ENCODE measurements at places on chromosomes 6 and 20.

- no peak for DNase-seq
Measured at GRCh38 chr20:22698259-22698842, 114.0 kb upstream of the FOXA2 start.

- DNase-seq = no peak
Measured at GRCh38 chr6:24353861-24354260, 4.0 kb downstream of the DCDC2 start.

GRCh38 chr20:64025826-64026412 lies 10.1 kb upstream of the C20orf204 start:
- no peak for DNase-seq

DNA sequence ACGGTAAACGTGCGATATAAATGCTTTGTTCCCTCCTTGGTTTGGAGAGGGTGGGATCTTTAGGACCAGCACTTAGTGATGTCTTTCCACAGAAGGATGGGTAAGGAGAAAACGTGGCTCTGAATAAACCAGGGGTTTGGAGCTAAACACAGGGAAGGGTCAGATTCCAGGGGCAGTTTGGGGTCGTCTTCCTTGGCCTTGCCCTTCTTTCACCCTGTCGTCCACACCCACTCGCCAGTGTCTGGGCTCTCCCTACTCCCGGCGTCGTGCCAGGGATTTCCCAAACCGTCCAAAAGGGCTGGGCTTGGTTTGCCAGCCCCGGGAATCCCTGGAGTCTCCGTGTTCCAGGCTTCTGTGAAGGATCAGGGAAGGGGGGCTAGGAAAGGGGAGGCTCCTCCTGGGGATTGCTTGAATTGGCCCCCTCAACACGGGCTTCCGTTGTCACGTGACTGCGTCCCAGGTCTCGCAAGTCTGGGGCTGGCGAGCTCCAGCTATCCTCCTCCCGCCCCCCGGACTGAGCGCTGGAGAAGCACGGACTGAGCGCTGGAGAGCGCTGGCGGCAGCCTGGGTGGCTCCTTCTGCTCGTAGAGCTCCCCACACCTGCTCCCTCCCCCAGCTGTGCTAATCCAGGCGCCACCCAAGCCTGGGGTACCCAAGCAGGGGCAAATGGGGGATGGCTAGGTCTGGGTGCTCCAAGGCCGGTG lies 9.4 kb upstream of the ARMC12 start:
- DNase-seq = peak; percentile 88

- peak; percentile 52 for DNase-seq
Measured at GRCh38 chr6:12459945-12460661, 169.9 kb downstream of the EDN1 start.

- DNase-seq = no peak
Measured at GRCh38 chr20:23879328-23879798, at the start of gene CST5. Gene CST5, minus strand, starts transcription at chr20:23879748. Its CDS starts 72 bp downstream, at chr20:23879676.

DNA sequence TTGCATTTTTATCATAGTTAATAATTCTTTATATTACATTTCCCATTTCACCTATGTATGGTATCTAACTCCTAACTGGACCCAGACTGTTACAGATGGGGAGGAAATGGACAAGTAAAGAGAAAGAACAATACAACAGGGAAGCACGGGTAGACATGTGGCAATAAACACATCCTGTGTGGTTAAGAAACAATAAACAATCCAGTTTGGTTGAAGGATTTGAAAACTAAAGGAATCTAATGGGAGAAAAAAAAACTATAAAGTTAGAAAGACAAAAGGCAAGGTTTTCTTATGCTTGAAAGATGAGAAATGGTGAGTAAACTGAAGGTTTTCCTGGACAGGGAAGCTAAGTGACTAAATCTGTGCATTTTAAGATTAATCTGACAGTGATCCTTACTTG lies 34.9 kb upstream of the ALDH8A1 start:
- DNase-seq = peak; percentile 26

DNA sequence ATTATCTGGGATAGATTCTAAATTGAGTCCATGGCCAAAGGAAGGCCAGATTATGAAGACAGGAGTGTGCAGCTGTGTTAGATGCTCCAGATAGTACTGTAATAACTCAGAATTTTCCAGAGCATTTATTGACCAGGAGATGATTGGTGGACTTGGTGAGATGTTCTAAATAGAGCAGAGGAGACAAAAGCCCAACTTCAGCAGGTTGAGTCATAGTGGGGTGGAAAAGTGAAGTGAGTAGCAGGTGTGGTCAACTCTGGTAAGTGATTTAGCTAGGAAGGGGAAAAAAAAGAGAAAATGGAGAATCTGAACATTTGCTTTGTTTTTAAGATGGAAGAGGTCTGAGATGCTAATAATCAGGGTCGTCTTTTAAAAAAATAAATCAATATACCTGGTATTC lies 227.4 kb downstream of the TMEM200A start:
- DNase-seq = no peak

DNA sequence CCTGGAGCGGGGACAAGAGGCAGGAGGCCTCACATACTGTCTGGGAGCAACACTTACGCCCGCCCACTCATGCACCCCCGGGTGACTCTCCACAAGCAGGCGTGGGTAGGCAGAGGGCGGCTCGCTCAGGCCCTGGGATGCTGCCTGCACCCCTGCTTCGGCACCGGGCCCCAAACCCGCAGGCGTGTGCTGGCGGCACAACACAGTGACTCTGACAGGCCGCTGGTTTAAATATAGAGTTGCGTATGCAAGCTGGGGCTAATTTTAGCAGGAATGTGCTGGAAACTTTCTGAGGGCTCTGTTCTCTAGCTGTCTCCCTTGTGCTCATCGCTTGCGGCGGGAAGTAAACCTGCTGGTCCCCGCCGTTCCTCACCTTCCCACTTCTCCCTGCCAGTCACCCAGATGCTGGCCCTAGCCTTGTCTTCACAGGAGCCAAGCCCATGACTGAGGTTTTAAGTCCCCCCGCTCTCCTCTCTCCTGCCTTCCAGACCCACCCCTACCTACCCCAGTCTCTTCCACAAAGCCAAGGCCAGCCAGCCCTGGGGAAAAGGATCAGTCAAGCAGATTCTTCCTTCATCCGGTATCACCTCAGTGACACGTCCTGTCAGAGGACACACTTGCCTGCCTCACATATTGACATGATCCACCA lies 94.5 kb upstream of the FOXP4 start:
- DNase-seq = peak; percentile 71

GRCh38 chr20:4056880-4057279 lies 41.5 kb upstream of the RNF24 start:
- DNase-seq = no peak

- peak; percentile 64 for DNase-seq
Measured at GRCh38 chr6:111263837-111264236, 176.5 kb downstream of the SLC16A10 start.

DNA sequence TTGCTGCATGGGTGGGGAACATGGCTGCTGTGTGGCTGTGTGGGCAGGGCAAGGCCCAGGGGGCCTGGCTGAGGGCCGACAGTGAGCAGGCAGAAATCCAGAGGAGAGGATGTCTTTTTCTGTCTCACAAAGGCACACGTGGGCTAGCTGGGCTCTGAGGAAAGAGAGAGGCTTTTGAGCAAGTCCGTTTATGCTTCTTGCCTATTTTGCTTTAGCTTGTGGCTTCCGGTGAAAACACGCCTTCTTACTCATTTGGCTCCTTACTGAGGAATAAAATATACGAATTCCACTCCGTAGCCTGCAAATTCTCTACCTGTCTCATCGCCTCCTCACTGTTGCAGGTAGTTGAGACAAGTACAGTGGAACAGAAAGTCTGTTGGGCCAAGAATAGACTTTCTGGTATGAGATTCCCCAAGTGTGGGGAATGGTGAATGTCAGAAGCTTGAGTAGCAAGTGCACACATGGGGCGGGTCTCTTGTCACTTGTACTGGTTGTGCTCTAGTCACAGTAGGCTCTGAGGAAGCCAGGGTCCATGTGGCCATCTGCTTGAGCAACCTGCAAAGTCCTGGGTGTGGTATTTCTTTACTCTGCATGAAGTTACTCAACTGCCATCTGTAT lies 28.4 kb downstream of the WRNIP1 start:
- no peak for DNase-seq

- DNase-seq = no peak
Measured at GRCh38 chr20:59954718-59955117, 3.5 kb upstream of the CDH26 start.

- DNase-seq = no peak
Measured at GRCh38 chr6:165920896-165921671, 246.6 kb downstream of the TBXT start.

DNA sequence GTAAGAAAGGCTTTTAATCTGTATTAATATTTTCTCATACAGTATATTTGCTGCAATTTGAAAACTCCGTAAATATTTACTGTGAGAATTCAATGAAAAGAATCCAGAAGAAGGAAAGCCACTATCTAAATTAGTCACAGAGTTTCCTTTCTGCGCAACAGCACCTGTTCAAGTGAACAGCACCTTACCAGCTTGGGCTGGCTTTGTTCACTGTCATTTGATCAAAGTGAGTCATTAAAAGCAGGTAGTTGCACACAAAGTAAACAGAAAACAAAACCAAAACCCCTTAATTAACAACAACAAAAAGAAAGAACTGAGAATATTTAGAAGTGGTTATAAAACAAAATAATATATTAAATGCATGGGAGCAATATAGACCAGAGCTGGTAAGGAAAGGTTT lies 12.8 kb downstream of the SMLR1 start:
- DNase-seq = no peak

- DNase-seq = no peak
Measured at GRCh38 chr20:57807401-57808263, 97.8 kb upstream of the PMEPA1 start.

DNA sequence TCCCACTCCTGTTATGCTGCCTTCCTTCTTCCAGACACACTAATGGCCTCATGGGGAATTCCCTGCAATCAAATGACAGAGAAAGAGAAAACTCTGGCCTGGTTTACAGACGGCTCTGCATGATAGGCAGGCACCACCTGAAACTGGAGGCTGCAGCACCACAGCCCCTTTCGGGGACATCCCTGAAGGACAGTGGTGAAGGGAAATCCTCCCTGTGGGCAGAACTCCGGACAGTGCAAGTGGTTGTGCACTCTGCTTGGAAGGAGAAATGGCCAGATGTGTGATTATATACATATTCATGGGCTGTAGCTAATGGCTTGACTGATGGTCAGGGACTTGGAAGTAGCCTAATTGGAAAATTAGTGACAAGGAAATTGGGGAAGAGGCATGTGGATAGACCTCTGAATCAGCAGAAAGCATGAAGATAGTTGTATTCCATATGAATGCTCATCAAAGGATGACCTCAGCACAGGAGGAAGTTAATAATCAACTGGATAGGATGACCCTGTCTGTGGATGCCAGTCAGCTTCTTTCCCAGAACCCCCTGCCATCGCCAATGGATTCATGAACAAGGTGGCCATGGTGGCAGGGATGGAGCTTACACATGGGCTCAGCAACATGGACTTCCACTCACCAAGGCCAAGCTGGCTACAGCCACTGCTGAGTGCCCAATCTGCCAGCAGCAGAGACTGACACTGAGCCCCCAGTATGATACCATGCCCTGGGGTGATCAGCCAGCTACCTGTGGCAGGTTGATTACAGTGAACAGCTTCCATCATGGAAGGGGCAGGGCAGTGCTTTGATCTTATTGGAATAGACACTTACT lies 44.5 kb upstream of the VSX1 start:
- DNase-seq = no peak

- DNase-seq = no peak
Measured at GRCh38 chr6:130313206-130313605, 52.6 kb upstream of the TMEM200A start.

DNA sequence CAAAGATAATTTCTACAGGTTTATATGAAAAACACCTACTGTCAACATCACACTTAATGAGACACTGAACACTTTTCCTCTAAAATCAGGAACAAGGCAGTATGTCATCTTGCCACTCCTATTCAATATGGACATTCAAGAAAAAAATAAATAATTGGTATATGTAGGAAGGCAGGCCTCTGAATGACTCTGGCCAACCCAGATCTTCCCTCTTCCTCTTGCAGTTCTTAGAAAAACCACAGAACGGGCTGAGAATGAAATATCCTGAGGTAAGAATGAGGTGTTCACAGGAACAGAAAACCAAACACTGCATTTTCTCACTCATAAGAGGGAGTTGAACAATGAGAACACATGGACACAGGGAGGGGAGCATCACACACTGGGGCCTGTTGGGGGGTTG lies 1207.2 kb upstream of the CITED2 start:
- DNase-seq = no peak

- DNase-seq = no peak
Measured at GRCh38 chr6:146870760-146871159, 272.0 kb downstream of the ADGB start.

GRCh38 chr6:106084106-106084988 lies 1.8 kb upstream of the PRDM1 start:
- peak; percentile 85 for DNase-seq

DNA sequence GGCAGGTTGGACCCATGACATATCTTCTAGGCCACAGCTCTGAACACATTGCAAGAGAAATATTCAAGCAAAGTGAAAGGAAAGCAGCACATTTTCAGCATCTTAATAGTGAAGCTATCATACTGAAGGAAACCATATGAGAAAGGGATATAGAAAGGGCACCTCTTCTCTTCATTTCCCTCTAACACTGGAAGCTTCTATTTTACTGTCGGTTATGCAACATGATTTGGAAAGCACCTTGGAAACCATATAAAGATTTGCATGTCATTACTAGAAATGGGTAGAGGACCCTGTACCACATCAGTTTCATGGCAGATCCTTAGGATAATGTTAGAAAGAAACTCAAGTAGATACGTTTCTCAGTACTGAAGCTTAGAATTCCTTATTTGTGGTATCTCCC lies 70.5 kb upstream of the HMGN3 start:
- no peak for DNase-seq

GRCh38 chr20:37308086-37309050 lies 18.9 kb downstream of the MANBAL start:
- no peak for DNase-seq

DNA sequence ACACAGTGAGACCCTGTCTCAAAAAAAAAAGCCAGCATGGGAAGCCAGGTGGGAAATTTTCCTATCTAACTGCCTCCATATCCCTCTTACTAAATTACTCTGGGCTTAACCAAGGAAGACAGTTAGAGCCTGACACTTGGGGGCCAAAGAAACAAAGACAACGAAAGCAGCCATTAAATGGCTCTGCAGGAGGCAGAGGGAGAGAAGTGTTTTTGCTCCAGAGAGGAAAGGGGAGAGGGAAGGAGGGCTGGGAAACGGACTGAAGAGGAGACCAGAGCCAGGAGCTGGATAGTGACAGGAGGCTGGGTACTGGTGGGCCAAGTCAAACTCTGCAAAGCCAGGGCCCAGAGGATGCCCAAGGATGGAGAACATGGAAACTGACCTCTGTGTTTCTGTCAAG lies 10.7 kb upstream of the TGIF2 start:
- DNase-seq = no peak

DNA sequence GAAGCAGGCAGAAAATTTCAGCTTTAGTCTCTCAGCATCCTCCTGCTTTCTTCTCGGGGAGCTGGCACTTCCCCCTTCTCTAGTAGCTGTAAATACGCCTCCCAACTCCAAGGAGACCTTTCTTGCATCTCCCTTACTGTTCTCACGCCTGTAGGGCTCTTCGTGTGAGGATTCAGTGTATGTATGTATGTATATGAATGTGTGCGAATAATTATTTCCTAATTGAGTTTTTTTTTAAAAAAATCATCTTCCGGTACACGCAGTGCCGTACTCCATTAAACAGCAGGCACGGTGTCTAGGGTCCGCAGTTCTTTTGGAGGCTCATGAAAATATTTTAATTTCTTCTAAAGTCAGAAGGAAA lies 85.4 kb downstream of the HFE start:
- peak; percentile 49 for DNase-seq
